ENCODE measurements at places on chromosomes 3 and 15. TPM values are rescaled to one million over a fixed set of nuclear protein-coding genes. Genes with fewer than 3 reads are reported as not detected.

DISP2 gene
- total RNA-seq = not detected

MUSTN1 gene
- total RNA-seq = 1.8 TPM

- no peak for DNase-seq
Measured at GRCh38 chr15:56774356-56774755, 41.0 kb upstream of the ZNF280D start.

DNA sequence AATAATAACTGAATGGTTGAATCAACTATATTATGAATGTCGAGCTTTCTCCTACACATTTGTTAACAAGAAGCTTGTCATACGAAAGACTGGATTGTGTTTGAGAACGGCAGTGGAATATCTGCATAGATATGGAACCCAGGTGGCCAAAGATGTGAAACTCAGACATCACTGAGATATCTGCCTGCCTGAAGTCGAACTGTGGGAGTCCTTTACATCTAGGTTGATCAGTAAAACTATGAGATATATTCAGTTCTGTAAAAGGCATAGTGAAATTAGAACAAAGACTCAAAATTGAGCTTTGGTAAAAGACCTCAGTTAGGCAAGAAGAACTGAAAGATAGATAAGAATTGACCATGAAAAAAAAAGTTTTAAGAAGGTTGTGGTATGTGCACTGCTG is 41.5 kb upstream of the TOP2B start:
- no peak for DNase-seq

GRCh38 chr3:185831195-185831594 is 6.4 kb upstream of the IGF2BP2 start:
- no peak for DNase-seq

Data from uterus (tissue), 4 donors.